HCT116 (cell line): ENCODE measurements at places on chromosomes 13 and 19. TPM values are rescaled to one million over a fixed set of nuclear protein-coding genes. Genes with fewer than 3 reads are reported as not detected.
A peak's percentile ranks its signal among the peaks of the same experiment; 100 is the strongest.

Gene CPAMD8
- total RNA-seq: 0.20 TPM

DNA sequence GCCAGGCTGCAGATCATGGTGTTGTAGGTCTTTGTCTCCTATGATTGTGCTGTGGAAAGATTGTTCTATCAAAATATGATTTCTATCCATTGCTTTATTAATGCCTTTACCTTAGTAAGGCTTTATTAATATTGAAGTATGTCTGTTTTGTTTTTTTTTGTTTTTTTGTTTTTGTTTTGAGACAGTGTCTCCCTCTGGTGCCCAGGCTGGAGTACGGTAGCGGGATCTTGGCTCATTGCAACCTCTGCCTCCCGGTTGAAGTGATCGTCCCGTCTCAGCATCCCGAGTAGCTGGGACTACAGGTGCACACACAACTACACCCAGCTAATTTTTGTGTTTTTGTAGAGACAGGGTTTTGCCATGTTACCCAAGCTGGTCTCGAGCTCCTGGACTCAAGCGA lies 7.7 kb downstream of the IRGC start:
- peak; percentile 33 for DNase-seq

DNA sequence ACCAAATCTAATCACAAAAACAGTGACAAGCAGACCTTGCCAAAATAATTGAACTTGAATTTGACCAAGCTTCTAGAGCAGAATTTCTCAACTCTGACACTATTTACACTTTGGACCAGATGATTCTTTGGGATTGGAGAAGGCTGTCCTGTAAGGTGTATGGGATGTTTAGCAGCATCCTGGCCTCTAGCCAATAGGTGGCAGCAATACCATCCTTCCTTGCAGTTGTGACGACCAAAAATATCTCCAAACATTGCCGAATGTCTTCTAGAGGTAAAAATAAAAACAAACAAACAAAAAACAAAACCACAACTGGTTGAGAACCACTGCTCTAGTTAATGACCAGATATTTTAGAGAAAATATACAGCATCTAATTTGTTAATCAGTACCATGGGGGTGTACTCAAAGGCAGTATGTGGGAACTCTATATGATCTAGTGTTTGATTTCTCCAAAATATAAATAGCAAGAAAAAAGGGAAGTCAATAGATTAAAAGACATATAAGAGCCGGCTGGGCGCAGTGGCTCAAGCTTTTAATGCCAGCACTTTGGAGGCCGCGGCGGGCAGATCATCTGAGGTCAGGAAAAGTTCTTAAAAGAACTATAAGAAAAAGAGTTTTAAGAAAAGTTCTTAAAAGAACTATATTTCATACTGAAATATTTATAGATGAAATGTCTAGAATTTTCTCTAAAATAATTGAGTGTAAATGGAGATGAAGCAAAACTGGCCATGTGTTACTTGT lies 60.9 kb upstream of the ZNF527 start:
- DNase-seq: no peak

DNA sequence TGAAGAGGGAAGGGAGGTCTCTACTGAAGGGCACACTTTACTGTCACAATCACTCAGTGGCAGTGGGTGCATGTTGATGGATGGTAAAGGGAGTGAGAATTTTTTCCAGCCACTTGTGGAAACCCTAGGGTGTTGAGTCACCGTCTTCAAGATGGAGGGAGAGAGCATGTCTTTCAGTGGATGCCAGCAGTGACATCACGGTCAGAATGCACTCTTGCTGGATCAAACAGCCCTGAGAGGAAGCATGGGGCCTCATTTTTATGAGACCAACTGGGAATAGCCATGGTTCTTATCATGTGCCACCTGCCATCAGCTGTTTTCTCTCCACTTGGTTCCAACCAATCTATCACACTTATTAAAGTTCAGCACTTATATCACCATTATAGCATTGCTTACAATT lies 182.5 kb downstream of the KCNRG start:
- DNase-seq: no peak

- DNase-seq: no peak
These were observed 1.8 kb downstream of the MBD3 start for GRCh38 chr19:1590641-1591397.

Gene CEP89
- total RNA-seq: 27.6 TPM
